ENCODE measurements at places on chromosomes 5 and 9. TPM values are rescaled to one million over a fixed set of nuclear protein-coding genes. Genes with fewer than 3 reads are reported as not detected.

The SLC36A2 gene
- not detected for total RNA-seq

The CNTFR gene
- not detected for total RNA-seq

The TMC1 gene
- not detected for total RNA-seq

The MOCS2 gene
- 30.0 TPM for total RNA-seq

The CNTNAP3B gene
- not detected for total RNA-seq

The NR6A1 gene
- 3.1 TPM for total RNA-seq

The SEMA6A gene
- not detected for total RNA-seq
